ENCODE measurements at places on chromosomes 4 and X.

DNA sequence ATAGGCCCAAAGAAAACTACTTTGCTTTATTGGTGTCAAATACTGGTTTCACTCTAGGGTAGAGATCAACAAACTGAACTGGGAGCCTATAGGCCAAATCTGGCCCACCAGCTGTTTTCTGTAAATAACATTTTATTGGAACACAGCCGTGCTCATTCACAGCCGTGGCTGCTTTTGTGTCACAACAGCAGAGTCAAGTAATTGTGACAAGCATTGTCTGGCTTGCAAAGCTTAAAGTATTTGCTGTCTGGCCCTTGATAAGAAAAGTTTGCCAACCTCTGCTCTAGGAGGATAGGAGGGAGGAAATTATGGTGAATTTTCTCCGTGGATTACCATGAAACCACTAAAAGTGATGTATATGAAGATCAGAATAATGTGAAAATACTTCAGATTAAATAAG, 53.4 kb downstream of the GPAT3 start:
- DNase-seq, result no peak

DNA sequence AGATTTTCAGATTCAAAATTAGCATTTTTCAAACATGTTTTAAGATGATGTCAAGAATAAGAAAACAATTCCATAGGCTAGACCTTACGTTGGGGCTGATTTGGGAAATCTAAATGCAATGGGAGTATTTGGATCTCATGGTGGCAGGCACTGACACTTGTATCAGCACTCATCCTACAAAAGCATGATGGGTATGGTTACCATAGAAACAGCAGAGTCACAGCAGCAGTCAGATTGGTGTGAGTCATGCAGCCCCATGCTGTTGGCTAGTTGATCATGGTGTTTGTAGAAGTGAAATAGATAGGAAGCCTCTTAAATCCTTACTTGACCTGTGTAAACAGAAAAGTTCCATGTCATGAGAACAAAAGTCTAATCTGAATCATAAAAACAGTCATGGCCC, 1637.3 kb upstream of the PABPC4L start:
- no peak for DNase-seq

GRCh38 chr4:134777606-134778005, 576.0 kb upstream of the PABPC4L start:
- no peak for DNase-seq

DNA sequence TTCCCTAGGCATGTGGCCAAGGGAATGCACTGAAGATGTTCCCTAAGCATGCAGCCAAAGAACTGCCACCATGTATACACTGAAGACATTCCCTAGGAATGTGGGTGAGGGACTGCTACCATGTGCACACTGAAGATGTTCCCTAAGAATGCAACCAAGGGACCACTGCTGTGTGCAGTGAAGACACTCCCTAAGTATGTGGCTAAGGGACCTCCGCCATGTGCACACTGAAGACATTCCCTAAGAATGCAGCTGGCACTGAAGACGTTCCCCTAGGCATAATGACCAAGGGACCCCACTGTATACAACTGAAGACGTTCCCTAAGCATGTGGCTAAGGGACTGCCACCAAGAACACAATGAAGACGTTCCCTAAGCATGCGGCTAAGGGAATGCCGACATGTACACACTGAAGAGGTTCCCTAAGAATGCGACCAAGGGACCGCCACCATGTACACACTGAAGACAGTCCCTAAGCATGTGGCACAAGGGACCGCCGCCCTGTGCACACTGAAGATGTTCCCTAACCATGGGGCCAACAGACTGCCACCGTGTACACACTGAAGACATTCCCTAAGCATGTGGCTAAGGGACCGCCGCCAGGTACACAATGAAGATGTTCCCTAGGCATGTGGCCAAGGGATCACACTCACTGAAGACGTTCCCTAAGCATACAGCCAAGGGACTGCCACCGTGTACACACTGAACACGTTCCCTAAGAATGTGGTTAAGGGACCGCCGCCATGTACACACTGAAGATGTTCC, 25.6 kb downstream of the DHRSX start:
- no peak for DNase-seq

DNA sequence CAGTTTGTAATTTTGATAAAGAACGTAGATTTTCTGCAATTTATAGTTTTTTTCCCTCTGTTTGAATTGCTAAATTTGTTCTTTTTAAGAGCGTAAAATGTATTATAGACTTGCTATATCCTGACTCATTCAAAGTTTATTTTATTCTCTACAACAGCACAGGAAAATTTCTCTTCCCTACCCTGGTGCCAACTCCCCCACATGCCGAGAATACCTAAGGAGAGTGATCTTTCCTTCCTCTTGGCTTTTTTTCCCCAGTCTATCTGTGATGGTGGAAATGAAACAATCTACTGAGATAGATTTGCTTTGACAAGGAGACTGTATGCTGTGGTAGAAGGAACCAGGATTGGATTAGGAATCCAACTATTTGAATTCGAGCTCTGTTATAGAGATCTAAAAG, 271.6 kb downstream of the TLL1 start:
- DNase-seq, result no peak
